ENCODE measurements at places on chromosomes 5 and 9.

DNA sequence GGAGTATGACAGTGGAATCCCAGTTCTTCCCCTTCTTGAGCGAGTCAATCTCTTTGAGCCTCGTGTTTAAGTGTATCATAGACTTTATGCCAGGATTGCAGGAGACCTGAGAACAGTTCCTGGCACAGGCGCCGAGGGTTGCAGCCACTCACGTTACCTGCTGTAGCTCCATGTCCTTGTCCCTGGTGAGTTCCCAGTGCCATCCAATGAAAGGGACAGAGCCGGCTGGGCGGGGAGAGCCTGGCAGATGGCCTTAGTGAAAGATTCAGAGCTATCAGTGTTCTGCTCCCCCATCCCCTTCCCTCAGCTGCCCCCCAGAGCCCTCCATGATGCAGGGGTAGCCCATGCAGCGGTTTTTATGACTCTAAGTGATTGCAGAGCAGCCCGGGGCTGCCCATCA is 554.0 kb downstream of the BNC2 start:
- no peak for DNase-seq

DNA sequence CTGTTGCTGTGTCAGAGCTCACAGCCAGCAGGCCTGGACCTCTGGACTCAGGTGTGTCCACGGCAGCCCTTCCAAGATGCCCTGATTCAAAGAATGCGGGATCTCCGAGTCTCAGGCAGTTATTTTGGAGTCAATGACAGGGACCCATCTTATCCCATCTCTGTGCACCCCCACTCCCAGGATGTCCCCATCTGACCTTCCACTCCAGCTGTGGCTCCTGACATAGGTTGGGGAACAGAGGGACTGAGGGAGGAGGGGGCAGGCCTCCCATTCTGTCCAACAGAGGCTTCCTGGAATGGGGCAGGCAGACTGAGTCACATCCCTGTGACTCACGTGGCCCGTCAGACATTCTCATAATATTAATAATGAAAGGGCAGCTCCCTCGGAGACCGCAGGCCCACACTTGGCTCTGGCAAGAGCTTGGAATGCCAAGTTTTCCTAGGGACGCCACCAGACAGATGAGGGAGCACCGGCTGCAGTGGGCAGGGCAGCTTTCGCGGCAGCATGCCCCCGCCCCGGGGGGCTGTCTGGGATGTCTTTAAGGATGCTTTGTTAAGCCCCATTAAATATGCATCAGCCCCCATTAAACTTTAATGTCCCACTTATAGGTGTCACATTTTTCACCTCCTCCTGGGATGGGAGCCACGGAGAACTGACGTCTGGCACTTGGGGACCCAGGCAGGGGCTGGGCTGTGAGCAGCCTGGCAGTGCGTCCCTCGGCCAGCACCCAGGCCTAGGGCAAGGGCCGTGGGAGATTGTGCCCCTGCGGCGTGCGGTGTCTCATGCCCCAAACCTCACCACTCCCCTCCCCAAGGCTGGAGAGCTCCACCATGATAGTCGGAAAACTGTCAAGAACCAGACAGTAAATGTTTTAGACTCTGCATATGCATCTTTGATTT is 23.6 kb upstream of the FIBCD1 start:
- no peak for DNase-seq

DNA sequence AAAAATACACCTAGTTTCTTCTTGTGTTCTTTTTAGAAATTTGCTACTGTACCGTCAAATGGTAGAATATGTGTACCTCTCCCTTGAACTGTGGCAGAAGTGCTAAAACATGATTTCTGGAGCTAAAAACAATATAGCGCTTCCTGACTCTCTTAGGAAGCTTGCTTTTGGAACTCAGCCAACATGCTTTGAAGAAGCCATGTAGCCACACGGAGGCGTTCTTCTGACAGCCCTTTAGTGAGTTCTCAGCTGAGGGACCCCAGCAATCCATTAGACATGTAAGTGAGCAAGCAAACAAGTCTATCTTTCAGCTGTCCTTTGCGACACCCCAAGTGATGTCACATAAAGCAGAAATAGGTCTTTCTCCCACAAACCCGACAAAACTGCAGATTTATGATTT is 917.0 kb downstream of the CDH9 start:
- DNase-seq = no peak

DNA sequence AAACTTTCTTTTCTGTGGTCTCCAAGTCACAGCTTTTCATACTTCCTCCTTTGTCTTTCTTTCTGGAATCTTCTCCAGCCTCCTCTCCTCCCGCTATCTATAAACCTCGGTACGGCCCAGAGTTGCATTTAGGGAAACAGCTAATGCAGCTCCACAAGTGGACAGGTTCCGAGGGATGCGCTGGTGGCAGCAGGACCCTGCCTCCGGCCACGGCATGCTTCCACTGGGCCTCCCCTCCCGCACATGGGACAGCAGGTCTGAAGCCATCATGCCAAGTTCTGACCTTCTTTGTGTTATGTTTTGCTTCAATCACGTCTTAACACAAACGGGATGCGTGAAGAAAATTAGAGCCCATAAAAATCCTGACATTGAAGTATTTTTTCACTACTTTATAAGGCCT is 136.9 kb downstream of the IRX2 start:
- no peak for DNase-seq

GRCh38 chr9:126417043-126417442 is 90.4 kb downstream of the MVB12B start:
- no peak for DNase-seq

DNA sequence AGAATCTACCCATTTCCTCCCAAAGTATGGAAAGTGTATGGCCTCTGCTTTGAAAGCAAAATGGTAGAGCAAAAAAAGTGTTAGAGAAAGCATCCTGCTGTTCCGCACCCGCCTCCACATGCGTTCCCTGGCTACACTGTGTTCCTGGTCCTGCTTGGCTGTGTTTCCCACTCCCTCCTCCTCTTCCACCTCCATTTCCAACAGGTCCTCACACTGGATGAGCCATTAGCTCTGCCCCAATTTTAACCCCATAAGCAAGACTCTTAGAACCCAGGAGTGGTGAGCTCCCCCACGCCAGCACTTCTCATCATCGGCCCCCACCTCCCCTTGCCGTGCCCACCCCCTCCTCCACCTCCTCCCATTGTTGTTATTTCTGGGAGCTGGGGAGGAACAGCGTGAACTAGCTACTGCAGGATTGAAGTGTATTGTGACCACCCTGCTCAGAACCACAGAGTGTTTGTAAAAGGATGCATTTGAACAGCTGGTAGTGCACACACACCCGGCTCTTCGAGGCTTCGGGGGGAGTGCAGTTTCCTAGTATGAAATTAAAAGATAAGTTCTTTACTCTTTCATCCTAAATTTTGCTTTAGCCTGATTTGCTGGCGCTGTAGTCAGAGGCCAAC is 120.0 kb downstream of the PDZD2 start:
- no peak for DNase-seq

DNA sequence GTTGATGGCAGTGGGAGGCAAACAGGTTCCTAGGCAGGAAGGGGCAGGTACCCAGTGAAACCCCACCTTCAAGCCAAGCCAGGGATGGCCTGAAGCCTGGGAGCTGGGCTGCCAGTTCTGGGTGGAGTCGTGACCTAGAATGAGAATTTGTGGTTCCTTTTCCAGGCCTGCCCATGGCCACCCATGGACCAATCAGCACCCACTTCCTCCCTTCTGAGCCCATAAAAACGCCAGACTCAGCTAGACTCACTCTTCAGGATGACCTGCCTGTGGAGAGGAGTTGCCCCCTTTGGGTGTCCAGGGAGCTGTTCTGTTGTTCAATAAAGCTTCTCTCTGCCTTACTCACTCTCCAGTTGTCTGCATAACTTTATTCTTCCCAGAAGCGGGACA is 144.0 kb upstream of the MRPS30 start:
- no peak for DNase-seq

DNA sequence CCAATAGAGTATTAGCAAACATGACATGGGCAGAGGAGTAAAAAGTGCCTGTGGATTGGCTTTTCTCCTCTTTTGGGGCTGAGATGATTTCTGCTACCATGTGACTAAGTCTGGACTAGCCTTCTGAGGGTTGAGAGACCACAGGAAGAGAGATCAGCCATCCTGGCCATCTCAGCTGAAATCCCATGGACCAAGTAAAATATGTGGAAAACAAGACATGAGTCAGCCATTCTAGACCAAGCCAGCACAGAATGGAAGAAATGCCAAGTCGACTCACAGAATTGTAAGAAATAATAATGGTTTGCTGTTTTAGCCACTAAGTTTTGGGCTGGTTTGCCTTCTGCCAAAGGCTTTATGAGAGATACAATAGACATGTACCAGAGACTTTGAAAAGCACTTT is 377.8 kb downstream of the CHSY3 start:
- no peak for DNase-seq

DNA sequence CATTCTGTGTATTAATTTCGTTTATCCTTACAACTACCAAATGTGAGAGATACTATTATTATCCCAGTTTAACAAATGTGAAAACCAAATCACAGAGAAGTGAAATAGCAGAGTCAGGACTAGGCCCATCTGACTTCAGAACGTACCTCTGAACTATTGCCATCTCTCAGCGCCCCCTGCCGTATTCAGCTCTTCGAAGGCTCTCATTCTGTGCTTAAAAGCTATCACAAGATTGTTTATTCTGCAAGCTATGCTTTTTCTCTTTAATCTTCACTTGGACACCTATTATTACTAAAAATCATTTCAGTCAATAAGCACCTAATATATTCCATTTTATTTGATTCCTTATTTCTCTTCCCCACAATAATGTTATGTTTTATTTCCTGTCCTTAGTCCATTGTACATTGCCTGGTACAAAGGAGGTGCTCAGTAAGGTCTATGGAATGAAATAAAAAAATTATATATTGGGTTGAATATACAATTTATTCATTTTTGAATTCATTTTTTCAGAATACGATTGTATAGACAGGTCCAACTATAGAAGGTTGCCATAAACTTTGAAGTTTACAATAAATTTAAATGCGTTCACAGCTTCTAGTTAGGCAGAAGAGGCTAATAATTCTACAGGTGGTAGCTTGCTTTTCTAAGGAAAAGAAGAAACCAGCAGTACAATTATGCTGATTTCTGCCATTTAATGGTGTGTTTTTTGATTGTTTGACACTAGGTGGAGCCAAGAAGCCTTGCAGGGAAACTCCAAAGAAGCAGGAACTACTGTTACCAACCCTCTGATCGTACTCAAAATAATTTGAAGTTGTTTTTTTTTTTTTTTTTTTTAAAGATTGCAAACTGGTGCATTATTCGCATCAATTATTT is 202.2 kb upstream of the DMRTA1 start:
- peak; percentile 78 for DNase-seq

- no peak for DNase-seq
These were observed 37.4 kb upstream of the CNOT6 start for GRCh38 chr5:180456792-180457191.

GRCh38 chr9:128493424-128493823 is 11.1 kb upstream of the GLE1 start:
- no peak for DNase-seq

DNA sequence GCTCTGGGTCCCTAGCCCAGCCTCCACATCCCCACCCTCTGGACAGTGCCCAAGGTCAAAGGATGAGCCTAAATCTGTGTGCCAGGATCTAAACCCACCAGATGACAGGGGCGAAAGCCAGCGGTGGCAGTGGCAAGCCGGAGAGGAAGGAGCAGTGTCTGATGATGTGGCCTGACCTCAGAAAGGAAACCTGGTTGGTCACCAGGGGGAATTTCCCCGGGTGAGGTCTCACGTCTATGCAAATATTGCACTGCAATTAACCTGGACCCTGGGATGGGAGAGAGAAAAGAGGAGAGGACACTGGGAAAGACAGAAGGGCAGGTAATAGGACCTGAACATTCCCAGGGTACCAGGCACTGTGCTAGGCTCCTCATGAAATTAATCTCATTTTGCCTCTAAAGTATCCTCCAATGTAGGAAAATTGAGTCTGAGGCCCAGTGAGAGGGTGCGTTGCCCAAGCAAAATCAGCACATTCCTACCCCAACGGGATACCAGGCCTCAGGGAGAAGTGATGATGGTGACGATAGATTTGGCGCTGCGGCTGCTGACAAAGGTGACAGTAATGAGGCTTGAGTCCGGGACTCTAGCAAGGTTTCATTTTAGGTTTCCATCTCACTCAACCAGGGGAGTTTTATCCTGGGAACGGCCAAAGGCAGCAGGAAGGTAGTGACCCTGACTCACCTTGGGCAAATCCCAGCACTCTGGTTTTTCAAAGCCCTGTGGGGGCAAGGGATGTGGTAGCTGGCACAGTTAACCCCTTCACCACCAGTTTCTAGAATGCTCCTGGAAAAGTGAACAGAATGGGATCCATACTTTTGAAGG is 13.4 kb upstream of the TNIP1 start:
- peak; percentile 48 for DNase-seq

- no peak for DNase-seq
These were observed 4.4 kb downstream of the HNRNPAB start for GRCh38 chr5:178208540-178209227.

GRCh38 chr5:119022773-119023172 is 34.4 kb upstream of the DTWD2 start:
- DNase-seq = no peak

DNA sequence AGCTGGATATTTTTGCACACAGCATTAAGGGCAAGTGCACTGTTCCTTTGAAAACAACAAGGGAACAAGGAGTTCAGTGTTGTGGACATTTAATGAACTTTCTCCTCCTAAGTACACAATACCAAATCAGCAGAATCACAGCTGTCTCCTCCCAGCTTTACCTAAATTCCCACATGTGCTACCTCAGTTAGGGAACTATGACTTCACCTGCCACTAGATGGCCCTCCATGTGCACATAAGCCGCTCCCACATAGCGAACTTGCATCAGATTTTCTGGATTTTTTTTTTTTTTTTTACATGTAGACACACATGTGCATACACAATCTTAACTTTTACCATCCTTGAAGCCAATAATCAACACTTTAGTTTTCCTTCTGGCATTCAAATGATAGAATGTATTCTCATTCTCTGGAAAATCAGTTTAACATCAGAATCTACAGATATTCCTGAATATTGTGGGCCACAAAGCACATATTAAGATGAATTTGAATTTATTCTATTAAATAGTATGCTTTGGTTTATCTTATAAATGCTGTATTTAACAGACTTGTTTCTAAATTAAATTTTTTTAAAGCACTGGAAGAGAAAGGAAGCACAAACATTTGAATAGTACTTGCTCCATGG is 123.6 kb downstream of the PALM2AKAP2 start:
- peak; percentile 80 for DNase-seq

DNA sequence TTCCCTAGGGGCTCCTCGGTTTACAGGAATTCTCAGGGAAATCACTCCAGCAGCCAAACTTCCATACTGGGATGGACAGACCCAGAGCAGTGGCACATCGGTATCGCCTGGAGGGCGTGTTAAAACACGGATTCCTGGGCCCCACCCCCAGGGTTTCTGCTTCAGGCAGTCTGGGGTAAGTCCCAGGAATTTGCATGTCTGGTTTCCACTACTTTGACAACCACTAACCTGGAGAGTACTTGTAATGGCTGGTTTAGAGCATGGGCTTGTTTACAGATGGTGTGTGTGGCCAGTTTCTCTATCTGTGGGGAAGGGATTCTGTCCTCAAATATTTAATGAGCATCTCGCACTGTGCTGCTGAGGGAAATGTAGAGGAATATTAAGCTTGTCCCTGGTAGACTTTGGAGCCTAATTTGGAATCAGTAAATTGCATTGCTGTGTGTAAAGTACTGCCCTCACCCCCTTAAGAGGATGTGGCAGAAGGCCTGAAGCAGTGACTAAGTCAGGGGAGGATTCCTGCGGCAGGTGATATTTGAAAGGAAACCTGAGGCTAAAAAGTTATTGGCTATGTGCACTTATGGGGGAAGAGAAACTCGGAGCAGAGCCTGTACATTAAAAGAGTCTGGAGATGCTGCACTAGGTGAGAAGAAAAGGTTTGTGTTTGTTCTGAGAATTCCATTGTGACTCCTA is 18.6 kb upstream of the TJP2 start:
- peak; percentile 35 for DNase-seq

Measured in NCI-H526 (cell line).